Cortex of kidney (tissue), 1 donor: ENCODE measurements at places on chromosomes 4 and X.

DNA sequence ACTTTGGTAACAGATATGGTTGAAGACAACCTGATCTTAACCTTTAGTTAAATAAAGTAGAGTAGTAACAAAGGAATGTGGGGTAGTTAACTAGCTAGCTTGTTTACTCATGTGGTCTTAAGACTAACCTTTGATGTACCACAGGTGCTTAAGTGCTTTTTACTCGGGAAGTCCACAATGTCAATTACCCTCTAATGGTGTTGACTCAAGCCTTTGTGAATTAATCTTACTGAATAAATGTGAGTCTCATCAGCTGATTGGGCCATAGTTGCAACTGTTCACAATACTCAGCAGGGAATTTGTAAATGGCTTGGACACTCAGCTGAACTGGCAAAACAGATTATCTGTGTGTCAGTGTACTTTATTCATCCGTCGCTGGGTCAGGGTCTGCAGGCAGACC is 119.0 kb upstream of the UGT8 start:
- no peak for DNase-seq

GRCh38 chrX:111823128-111823527 is 52.9 kb upstream of the TRPC5OS start:
- no peak for DNase-seq

- DNase-seq, result no peak
Observed at GRCh38 chr4:122591196-122591595, 29.7 kb downstream of the IL21 start.

- no peak for DNase-seq
Observed at GRCh38 chrX:133523081-133523487, 107.8 kb upstream of the GPC4 start.

DNA sequence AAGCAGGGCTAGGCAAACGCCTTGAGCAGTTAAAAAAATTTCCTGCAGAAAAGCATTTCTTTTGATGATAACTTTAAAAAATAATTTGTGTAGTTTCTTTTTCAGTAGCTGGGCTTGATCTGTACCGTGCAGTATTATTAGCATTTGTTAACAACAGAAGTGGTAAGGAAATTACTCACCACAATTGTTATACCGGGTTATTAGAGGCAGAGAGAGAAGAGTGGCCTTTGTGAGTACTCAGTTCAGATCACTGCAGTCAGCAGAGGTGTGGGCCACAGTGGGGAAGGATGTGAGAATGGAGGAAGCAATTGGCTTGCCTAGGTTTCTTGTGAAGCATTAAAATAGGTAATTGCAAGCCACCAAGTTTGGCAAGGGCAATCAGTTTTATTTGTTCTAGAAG is 14.3 kb upstream of the IL21 start:
- DNase-seq, result no peak

DNA sequence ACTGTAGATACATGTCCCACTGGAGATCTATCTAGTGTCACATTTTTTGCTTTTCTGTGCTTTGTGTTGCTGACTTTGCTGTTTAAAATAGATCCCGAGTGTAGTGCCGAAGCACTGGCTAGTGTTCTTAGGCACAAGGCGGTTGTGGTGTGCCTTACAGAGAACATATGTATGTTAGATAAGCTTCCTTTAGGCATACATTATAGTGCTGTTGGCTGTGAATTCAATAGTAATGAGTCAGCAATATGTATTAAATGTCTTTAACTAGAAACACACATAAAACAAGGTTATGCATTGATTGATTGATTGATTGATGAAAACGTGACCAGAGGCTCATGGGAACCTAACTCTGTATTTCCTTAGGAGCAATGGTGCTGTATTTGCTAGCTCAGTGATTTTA is 56.2 kb downstream of the COX7B2 start:
- DNase-seq, result no peak

GRCh38 chr4:85707611-85708010 is 232.7 kb downstream of the ARHGAP24 start:
- DNase-seq, result no peak

- DNase-seq, result no peak
Observed at GRCh38 chr4:143336781-143337599, at the start of gene GAB1. GAB1 (plus strand) TSS chr4:143336876; CDS start chr4:143337189, 313 bp downstream.

- no peak for DNase-seq
Observed at GRCh38 chr4:8032381-8032780, 92.7 kb upstream of the AFAP1 start.

DNA sequence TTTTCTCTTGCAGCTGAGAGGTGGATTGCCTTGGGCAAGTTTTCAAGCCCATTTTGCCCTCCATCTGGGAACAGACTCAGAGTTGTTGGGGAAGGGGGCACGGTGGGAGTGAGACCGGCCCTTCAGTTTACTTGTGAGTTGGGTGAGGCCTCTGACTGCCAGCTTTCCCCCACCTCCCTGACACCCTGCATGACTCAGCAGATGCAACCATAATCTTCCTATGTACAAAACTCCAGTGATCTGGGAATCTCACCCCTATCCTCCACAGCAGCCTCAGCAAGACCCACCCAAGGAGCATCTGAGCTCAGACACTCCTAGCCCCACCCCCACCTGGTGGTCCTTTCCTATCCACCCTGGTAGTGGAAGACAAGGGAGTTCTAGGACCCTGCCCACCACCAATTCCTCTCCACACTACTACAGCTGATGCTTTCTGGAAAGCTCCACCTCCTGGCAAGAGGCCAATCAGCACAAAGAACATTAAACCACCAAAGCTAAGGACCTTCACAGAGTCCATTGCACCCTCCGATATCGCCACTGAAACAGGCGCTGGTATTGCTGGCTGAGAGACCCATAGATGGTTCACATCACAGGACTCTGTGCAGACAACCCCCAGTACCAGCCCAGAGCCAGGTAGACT is 99.4 kb upstream of the STK26 start:
- DNase-seq, result no peak

DNA sequence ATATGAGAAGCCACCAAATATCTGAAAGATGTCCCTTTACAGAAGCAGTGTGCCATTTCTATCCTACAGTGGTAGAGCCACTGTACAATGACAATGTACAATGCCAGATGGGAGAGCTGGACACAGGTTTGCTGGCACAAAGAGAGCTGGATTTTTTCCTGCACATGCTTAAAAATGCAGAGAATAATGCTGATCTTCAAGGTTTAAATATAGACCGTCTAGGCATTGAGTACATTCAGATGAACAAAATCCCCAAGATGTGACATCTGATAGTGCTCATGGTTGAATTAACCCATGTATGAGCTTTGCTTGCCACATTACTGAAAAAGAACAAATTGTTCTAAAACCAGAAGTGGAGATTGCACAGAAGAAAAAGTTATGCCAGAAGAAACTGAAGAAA is 11.7 kb downstream of the ADGRL3 start:
- DNase-seq, result no peak

DNA sequence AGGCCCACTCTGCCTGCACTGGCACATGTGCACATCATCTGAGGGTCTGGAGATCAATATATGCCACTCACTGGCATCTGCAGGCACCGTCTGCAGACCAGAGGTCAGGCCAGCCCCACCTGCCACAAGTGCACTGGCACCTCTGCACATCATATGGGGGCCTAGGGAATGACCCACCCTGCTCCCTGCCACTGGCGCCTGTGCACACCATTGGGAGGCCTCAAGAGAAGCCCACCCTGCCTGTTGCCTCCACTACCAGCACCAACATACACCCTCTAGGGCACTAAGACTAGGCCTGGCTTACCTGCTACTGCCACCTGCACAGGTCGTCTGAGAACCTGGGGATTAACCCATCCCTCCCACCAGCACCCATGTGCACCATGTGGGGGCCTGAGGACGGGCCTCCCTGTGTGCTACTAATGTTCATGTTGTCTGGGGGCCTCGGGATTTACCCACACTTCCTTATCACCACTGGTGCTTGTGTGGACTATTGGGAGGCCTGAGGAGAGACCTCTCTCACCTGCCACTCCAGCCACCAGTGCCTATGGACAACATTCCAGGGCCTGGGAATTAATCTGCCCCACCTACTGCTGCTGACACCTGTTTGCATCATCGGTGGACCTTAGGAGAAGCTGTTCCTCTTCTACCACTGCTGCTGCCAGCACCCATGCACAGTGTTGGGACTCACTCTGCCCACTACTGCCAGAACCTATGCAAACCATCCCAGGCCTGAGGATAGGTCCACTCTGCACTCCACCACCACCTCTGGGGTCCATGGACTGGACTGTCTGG is 113.7 kb downstream of the REELD1 start:
- DNase-seq, result no peak

DNA sequence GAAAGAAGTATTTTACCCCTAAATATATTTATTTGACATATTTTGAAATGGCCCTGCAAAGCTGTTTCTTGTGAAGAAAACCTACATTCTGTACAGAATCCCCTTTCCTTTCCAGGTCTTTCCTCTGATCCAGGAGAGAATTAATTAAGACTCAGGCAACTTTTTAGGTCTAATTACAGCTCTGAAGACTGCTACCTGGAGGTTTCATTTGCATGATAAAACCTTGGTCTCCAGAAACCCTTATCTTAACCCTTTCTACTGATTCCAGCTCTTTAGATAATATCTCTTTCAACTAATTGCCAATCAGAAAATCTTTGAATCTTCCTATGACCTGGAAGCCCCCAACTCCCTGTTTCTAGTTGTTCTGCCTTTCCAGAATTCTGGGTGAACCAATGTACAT is 224.0 kb downstream of the FAM47A start:
- DNase-seq, result no peak

GRCh38 chr4:4402966-4403365 is 16.1 kb downstream of the NSG1 start:
- DNase-seq, result no peak

GRCh38 chr4:99852199-99852749 is 35.6 kb downstream of the DAPP1 start:
- no peak for DNase-seq

DNA sequence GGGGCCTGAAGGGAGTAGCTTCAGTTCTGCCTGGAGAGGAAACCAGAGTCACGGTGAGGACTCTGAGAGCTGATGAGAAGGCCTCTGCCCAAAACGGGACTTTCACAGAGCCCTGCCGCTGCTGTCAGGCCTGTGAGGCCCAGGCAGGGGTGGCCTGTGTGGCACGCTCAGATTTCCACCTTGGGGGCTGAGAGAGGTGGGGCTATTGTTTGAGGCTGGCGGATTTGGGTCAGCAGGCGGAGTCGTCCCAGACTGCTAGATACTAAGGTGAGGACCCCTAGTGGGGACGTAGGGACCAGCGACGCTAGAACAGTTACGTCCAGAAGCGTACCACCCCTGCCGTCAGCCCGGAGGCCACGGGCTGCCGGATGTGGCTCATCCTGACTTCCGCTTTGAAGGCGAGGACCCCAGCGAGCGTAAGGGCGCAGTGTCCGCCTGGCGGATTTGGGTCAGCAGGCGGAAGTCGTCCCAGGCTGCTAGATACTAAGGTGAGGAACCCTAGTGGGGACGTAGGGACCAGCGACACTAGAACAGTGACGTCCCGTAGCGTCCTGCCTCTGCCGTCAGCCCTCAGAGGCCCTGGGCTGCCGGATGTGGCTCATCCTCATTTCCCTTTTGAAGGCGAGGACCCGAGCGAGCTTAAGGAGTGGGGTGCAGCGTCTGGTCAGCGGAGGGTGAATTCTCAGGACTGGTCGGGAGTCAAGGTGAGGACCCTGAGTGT is at the start of gene MAGEB1:
MAGEB1 (plus strand) TSS at position 378 of the 721 bp plus-strand sequence. CDS start 3,348 bp downstream, outside the sequence.
- DNase-seq, result no peak

DNA sequence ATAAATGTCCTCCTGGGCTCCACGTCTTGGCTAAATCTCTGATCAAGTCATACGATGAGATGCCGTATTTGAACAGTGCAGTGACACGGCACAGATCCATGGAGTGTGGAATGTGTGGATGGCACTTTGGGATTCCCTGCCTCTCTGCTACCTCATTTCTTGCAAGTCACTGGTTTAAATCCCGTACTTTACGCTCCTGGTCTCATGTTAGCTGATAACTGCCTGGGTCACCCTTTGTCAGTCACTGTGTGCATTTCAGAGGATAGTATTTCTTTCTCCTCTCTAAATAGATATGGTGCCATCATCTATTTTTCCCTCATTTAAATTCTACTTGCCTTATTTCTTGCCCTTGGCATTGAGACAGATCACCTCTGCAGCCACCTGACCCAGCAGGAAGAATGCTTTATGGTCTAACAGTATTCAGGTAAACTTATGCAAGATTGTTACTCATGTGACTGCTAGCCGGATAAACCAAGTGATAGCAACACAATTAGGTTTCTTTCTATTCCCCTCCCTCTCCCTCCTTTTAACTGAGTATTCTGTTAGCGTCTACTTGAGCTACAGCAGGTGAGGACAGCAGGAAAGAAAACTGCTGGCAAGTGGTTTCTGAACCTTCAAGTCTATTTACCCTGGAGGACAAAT is 2.8 kb downstream of the EGF start:
- no peak for DNase-seq

GRCh38 chr4:137408527-137409177 is 123.6 kb downstream of the PCDH18 start:
- DNase-seq, result no peak

DNA sequence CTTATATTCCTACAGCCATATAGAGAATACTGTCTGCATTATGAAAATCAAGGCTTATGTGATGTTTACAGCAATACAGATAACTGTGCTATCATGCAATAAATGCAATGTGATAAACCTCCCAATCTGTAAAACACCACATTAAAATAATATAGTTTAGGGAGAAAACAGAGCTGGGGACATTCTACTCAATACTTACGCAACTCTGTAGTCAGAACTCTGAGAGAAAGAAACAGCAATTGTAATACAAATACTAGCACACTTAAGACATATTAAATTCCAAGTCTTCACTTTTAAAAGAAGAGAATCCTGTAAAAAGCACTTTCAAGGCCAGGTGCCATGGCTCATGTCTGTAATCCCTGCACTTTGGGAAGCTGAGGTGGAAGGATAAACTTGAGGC is 61.4 kb downstream of the ANKRD17 start:
- no peak for DNase-seq

GRCh38 chr4:127708985-127709384 is 21.2 kb upstream of the SLC25A31 start:
- DNase-seq, result no peak

DNA sequence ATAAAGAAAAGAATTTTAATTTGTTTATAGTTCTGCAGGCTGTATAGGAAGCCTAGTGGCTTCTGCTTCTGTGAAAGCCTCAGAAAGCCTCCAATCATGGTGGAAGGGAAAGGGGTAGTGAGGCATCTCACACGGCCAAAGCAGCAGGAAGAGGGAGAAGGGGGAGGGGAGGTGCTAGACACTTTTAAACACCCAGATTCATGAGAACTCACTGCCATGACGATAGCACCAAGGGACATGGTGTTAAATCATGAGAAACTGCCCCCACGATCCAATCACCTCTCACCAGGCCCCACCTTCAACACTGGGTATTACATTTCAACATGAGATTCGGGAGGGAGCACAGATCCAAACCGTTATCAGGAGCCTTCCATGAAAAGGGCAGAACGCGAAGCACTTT is 18.1 kb downstream of the SMIM31 start:
- no peak for DNase-seq

DNA sequence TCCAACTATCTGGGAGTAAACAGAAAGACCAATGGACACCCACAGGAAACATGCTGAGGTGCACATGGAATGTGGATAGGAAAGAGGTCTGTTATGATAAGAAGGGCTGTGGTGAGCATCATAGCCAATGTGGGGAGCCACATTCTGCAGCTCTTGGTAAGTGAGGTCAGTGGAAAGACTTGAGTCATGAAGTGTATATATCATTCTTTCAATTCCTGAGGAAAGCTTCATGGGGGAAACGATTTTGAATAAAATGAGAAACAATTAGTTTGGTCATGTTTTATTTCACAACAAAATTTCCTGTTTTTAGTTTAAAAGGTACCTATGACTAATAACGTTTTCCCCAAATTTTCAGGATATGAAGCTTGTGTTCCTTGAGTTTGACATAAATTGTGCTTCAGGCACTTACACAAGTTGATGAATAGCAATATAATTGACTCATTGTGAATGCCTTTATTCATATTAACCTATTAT is 41.4 kb upstream of the RASSF6 start:
- DNase-seq, result no peak
